Endothelial cell (in vitro differentiated cells): ENCODE measurements at places on chromosomes 1 and 21. TPM values are rescaled to one million over a fixed set of nuclear protein-coding genes. Genes with fewer than 3 reads are reported as not detected.
A peak's percentile ranks its signal among the peaks of the same experiment; 100 is the strongest.

The UBE2U gene
- total RNA-seq = not detected

The HORMAD1 gene
- total RNA-seq = not detected

DNA sequence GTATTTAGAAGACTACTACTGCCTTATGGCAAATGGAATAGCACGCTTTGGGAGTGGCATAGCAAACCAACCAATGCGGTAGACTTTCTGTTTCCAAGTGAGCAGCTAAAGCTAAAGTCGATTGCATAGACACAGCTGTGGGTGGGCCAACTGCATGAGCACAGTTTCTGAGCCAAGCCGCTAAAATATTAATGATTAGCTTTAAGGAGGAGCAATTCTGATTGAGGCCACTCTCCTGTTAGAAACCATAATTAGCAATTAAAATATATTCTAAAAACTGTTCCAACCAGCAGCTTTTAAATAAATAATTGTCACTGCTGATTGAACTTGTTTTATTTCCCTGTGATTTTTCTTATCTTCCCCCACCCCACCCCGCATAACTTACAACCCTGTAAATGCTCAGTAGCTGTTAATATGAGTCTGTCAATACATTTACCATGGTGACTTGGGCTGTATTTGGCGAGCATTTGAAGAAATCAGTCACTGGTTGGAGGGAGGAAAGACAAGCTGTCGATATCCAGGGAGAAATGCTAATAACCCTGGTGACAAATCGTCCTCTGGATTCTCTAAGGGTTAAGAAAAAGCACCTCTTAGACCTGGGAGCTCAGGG is 32.2 kb downstream of the RNF220 start:
- H3K27ac ChIP-seq = no peak overlapping the region
- H3K4me3 ChIP-seq = no peak overlapping the region
- H3K4me1 ChIP-seq = peaks cover 20% of the 10 kb centered on the region
- peaks cover 1% of the 10 kb centered on the region for H3K27me3 ChIP-seq
- peaks cover 5% of the 10 kb centered on the region for H3K36me3 ChIP-seq

DNA sequence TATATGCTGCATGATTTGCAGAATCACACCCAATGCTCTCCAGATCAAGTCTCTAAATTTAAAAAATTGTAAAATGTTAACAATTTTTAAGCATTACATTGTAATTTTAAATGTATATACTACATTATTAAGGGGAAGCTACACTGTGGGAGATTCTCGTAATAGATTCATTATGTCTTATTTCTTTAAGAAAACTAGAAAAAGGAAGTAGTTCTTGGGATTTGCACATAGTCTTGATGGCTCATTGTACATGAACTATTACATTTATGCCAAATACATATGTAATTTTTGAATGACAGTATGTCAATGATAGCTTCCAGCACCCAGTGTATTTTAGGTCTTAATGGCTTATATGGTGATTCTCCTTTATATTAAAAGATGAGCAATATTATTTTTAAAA is 250.3 kb downstream of the PTPRC start:
- H3K27ac ChIP-seq = no peak overlapping the region
- H3K27me3 ChIP-seq = peaks cover 8% of the 10 kb centered on the region

DNA sequence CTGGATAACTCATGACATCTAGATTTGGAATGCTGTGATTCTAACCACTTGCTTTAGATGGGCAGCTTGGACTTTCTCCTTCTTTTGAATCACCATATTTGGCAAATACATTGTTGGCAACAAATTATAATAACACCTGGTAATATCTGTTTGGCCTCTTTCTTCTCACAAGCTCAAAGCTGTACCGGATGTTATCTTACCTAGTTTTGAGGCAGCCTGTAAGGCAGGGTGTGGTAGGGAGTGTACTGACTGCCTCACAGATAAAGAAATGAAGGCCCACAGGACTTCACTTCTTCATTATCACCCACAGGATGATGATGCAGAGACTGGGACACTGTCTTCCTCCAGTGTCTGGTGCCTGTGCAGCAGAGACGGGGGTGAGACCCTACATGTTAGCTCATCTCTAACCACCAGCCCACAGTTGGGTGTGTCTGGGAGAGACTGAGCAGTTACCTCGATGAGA is 28.5 kb downstream of the TUFT1 start:
- H3K27ac ChIP-seq = no peak overlapping the region
- peaks cover 9% of the 10 kb centered on the region for H3K36me3 ChIP-seq
- DNase-seq = no peak
- H3K4me3 ChIP-seq = no peak overlapping the region
- H3K4me1 ChIP-seq = no peaks in the 10 kb centered on the region

DNA sequence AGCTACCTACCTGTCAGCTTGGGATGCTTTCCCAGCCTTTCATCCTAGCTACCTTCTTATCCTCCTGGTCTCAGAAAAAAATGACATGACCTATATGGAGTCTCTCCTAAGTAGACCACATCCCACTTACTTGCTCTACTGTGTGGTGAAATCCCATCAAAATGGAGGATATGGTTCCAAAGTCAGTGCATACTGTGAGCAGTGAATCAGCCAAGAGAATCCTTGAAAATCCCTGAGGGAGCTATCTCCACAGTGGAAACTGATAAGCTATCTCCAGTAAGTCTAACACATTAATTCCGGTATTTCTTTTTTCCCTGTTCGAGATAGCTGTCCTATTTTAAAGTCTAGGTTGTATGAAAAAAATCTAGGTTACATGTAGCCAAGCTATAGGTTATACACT is 189.7 kb downstream of the FGGY start:
- no peak for DNase-seq
- H3K27ac ChIP-seq = no peak overlapping the region
- H3K36me3 ChIP-seq = no peaks in the 10 kb centered on the region
- peaks cover 5% of the 10 kb centered on the region for H3K4me1 ChIP-seq
- H3K4me3 ChIP-seq = no peak overlapping the region

GRCh38 chr1:14039582-14040430 is 339.8 kb downstream of the PRDM2 start:
- H3K27me3 ChIP-seq = no peaks in the 10 kb centered on the region
- no peak for DNase-seq
- H3K27ac ChIP-seq = no peak overlapping the region
- no peaks in the 10 kb centered on the region for H3K4me1 ChIP-seq
- H3K4me3 ChIP-seq = no peak overlapping the region

DNA sequence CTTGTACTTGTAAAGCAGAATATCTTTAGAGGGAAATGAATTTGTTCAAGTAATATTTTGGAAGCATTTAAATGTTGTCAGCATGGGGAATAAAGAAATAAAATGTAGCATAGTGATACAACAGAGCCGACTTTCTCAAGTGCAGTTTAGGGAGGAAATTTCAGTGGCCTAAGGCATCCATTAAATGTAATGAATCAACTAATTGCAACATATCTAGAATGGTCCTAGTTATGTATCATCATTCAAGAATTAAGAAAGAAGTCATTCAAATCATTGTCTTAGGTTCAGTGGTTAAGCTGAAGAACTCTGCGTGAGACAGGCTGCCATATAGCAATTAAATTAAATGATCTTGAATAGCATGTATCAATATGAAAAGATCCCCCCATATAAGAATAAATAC is 360.7 kb downstream of the TBX15 start:
- no peaks in the 10 kb centered on the region for H3K36me3 ChIP-seq
- H3K27ac ChIP-seq = no peak overlapping the region

DNA sequence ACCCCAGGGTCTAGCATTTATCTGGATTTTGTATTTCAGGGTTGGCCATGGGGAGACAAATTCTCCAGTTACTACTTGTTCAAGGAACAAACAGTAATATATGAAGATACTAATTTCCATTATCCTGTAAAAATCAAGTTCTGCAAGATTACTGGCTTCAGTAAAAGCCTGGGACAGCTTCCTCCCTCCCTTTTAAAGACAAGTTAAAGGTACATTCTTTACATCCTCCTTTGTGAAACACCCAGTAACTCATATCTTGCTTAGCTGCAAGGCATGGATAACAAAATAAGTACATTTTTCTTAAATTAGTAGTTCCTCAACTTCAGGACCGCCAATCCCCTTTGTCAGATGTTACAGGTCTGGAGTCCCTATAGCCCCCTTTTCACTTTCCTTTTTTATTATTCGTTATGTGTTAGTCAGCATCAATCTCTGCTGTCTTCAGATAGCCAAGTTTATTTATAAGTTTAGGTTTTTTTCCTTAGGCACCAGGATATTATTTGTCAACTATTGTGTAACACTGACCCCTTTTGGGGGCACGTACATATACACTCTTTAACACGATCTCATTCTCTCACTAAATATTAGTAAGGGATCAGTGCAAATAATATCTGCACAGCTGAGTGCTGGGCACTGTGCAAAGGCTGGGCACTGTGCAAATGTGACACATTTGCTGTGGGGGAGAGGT is 9.8 kb downstream of the ERRFI1 start:
- no peaks in the 10 kb centered on the region for H3K27me3 ChIP-seq
- H3K4me3 ChIP-seq = no peak overlapping the region
- H3K27ac ChIP-seq = peak overlapping the region; percentile 15
- H3K4me1 ChIP-seq = peaks cover 33% of the 10 kb centered on the region
- DNase-seq = no peak

DNA sequence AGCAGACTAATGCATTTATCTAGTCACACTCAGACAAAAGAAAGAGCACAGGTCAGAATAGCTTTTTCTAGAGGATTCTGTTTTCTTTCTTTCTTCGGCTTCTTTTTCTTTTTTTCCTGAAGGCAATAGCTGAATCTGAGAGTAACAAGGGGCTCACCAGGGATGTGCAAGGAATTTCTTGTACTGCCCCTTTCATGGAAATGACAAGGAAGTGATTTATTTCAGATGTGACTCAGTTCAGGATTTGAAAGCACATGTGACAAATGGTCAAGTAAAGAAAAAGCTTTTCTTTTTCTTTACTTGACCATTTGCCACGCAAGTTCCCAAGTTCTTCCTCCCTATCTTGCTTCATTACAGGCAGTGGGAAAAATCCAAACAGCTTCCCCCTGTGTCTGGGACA is 202.0 kb downstream of the GABPA start:
- no peak for DNase-seq
- H3K36me3 ChIP-seq = peaks cover 33% of the 10 kb centered on the region
- no peak overlapping the region for H3K4me3 ChIP-seq
- H3K4me1 ChIP-seq = peaks cover 66% of the 10 kb centered on the region
- peak overlapping the region; percentile 42 for H3K27ac ChIP-seq

- no peak overlapping the region for H3K27ac ChIP-seq
- H3K27me3 ChIP-seq = no peaks in the 10 kb centered on the region
- no peaks in the 10 kb centered on the region for H3K36me3 ChIP-seq
- no peak overlapping the region for H3K4me3 ChIP-seq
- no peaks in the 10 kb centered on the region for H3K4me1 ChIP-seq
Measured at GRCh38 chr1:117275055-117275454, 64.3 kb upstream of the VTCN1 start.

- H3K4me3 ChIP-seq = no peak overlapping the region
- peaks cover 5% of the 10 kb centered on the region for H3K27me3 ChIP-seq
- no peak overlapping the region for H3K27ac ChIP-seq
- H3K36me3 ChIP-seq = no peaks in the 10 kb centered on the region
- no peak for DNase-seq
Measured at GRCh38 chr1:162206749-162207635, 137.5 kb downstream of the NOS1AP start.

DNA sequence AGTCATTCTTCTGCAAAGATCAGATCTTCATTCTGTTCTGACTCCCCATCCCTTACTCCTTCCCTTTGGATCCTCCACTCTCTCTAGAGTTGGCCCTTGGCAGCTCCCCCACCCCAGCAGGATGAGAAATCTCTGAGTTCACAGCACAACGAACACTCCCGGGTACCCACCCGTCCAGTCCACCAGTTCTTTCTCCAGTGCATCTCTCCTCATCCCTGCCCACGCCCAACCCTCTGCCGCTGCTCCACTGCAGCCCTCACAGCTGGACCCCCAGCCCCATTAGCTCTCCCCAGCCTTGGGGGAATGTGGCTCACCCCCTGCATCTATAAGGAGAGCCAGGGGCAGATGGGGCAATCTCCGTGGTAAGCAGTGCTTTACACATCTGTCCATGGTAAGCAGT is 125.7 kb downstream of the MATN1 start:
- H3K36me3 ChIP-seq = no peaks in the 10 kb centered on the region
- H3K27me3 ChIP-seq = peaks cover 8% of the 10 kb centered on the region
- H3K27ac ChIP-seq = no peak overlapping the region
- H3K4me3 ChIP-seq = no peak overlapping the region

DNA sequence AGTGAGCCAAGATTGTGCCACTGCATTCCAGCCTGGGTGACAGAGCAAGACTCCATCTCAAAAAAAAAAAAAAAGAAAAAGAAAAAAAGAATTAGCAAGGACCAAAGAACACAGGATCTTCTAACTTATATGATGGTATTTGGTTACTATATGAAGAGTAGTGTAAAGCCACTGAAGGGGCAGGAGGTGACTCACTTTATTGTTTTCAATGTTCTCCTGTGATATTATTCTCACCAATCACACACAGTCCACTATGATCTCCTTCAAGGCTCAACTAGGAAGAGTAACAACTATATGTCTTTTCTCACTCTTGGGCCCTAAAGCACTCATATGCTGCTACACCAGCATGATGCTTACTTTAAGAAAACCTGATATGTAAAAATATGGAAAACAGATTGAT is 26.7 kb downstream of the RC3H1 start:
- no peaks in the 10 kb centered on the region for H3K4me1 ChIP-seq
- no peak for DNase-seq
- H3K4me3 ChIP-seq = no peak overlapping the region
- H3K27me3 ChIP-seq = no peaks in the 10 kb centered on the region
- peaks cover 9% of the 10 kb centered on the region for H3K36me3 ChIP-seq
- no peak overlapping the region for H3K27ac ChIP-seq

DNA sequence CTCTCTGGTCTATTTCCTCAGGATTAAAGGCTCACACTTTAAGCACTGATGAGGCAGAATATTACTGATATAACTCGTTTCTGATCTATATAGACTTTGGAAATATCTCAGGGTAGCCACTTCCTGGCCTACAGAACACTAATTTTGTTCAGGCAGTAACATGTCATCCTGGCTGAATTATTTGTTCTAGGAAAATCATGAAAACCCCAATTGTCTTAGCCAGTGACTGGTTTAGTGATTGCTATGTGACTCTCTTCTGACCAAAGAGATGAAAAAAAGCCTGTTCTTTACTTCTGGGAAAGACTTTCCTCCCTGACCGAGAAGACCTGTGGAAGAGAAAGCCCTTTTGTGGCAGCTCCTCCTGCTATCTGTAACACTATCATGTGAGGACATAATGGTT is 453.7 kb downstream of the SETD4 start:
- H3K4me1 ChIP-seq = no peaks in the 10 kb centered on the region
- H3K36me3 ChIP-seq = no peaks in the 10 kb centered on the region
- no peak overlapping the region for H3K27ac ChIP-seq
- no peaks in the 10 kb centered on the region for H3K27me3 ChIP-seq
- H3K4me3 ChIP-seq = no peak overlapping the region

GRCh38 chr1:223617323-223618070 is 48.0 kb downstream of the CAPN8 start:
- H3K27ac ChIP-seq = peak overlapping the region; percentile 88
- no peaks in the 10 kb centered on the region for H3K36me3 ChIP-seq
- H3K4me1 ChIP-seq = peaks cover 43% of the 10 kb centered on the region
- DNase-seq = peak; percentile 26

GRCh38 chr1:68590473-68590872 is 93.6 kb upstream of the DEPDC1 start:
- H3K27ac ChIP-seq = no peak overlapping the region
- no peak overlapping the region for H3K4me3 ChIP-seq
- no peaks in the 10 kb centered on the region for H3K36me3 ChIP-seq
- no peaks in the 10 kb centered on the region for H3K27me3 ChIP-seq
- DNase-seq = no peak
- H3K4me1 ChIP-seq = peaks cover 4% of the 10 kb centered on the region
